ENCODE measurements at places on chromosomes 2 and 18.
A peak's percentile ranks its signal among the peaks of the same experiment; 100 is the strongest.

- DNase-seq, result no peak
These were observed 28.7 kb upstream of the C1D start for GRCh38 chr2:68091439-68092034.

DNA sequence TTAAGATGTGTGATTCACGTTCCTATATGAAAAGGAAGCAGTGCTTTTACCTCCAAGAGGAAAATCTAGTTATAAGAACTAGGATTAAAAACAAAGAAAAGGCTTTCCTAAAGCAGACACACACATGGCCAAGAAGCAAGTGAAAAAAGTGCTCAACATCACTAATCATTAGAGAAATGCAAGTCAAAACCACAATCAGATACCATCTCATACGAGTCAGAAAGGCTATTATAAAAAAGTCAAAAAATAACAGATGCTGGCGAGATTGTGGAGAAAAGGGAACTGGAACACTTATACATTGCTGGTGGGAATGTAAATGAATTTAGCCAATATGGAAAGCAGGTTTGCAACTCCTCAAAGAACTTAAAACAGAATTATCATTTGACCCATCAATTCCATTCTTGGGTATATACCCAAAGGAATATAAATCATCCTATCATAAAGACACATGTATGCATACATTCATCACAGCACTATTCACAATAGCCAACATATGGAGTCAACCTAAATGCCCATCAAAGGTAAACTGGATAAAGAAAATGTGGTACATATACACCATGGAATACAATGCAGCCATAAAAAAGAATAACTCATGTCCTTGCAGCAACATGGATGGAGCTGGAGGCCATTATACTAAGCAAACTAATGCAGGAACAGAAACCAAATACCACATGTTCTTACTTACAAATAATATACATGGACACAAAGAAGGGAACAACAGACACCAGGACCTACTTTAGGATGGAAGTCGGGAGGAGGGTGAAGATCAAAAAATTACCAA lies 285.3 kb downstream of the RAD51AP2 start:
- DNase-seq, result no peak

DNA sequence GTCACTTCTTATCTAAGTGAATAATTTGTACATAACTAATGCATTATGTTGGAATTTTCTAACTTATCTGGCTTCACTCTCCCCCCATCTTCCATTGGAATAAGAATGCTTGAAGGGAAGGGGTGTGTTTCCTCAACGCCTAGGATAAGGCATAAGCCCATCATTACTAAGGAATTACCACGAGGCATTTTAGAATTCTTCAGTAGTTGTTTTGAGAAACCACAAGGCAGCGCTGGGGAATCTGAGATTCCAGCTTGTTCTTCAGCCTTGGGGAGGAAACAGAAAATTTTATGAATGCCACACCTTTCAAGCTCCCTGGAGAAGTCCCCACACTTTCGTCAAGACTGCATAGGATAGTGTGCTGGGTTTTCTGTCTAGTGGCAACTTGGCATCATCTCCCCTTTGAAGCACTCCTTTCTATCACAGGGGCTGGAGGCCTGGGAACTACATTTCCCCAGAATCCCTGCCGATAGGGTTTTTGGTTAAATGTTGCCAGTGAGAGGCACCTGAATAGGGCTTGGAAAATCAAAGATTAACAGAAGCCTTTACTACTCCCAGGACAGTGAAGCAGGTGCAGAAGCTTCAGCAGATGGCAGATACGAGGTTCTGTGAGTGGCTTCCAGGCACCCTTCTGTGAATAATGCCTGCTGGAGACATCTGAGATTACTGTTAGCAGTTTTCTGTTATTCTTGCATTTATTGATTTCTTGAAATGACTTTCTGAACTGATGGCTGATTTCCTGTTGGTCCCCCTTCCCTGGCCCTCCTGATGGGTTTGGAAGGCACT lies 192.7 kb upstream of the REV1 start:
- peak; percentile 76 for DNase-seq

DNA sequence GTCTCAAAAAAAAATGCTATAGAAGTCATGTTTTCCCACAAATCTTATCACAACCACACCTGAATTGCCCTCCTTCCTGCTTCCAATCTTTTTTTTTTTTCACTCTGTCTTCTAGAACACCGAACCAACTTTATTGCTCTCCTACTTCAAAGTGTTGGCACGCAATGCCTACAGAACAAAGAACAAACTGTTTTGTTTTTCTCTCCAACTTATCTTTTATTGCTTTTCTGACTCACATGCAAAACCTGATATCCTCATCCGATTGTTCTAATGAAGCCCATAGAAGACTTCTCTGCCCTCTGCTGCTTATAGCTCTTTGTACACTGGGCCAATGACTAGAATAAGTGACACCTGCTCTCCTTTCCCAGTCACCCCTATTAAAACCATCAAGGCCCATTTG lies 602.8 kb downstream of the EPHA4 start:
- DNase-seq, result no peak

All from islet precursor cell (in vitro differentiated cells).